ENCODE measurements at places on chromosomes 11 and 22. TPM values are rescaled to one million over a fixed set of nuclear protein-coding genes. Genes with fewer than 3 reads are reported as not detected.
A peak's percentile ranks its signal among the peaks of the same experiment; 100 is the strongest.

HYOU1 gene
- total RNA-seq: 199 TPM

DNA sequence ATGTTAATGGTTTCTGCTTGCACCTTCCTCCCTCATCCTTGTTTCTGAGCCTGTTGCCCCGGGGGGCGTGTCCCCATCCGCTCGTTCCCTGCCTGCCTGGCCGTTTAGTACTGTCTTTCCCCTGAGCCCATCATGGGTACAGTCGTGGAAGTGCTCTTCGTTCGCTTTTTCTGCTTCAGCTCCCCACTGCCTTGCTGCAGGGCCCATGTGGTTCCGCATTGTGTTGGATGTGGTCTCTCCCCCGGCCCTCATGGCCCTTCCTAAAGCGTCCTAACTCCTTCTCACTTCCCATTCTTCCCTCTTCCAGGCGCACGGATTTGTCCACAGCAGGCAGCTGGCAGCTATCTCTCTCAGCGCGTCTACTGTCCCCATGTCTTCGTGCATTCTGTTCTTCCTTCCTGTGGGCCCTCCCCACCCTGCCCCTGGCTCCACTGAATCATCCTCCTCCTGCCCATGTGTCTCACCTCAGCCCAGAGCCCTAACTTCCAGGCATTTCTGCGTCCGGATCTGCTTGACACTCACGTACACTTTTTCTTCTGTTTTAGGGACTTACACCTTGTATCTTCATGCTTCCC is 98.1 kb downstream of the ZBTB16 start:
- H3K4me3 ChIP-seq: no peak overlapping the region
- DNase-seq: no peak
- no peaks in the 10 kb centered on the region for H3K27me3 ChIP-seq
- no peak overlapping the region for H3K27ac ChIP-seq
- peaks cover 4% of the 10 kb centered on the region for H3K36me3 ChIP-seq

DNA sequence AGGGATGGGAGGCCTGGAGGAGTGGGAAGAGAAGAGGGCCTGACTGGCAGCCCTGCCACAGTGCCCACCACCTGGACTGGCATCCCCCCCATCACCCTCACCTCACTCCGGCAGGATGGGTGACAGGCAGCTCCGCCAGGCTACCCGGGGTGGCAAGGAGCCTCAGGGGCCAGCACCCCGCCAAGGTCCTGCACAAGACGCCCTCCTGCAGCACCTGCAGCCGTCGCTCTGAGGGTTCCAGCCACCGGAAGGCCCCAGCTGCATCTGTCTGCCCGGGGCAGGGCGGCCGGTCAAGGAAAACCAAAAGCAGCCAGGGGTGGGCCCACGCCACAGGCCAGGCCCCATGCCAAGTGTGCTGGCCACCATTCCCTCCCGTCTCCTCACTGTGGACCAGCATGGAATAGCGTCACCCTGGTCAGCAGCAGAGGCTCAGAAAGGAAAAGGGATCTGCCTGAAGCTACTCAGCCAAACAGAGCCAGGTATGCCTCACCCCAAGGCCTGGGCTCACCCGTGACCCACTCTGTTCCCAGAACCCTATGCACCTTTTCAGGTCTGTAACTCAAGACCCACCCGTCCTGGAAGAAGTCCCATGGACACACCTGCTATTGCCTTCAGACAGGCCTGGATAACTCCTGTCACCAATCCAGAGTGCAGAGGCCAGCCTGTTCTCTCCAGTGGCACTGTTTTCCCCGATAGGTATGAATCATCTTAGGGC is 7.0 kb downstream of the RHBDD3 start:
- no peaks in the 10 kb centered on the region for H3K27me3 ChIP-seq
- H3K36me3 ChIP-seq: no peaks in the 10 kb centered on the region
- H3K27ac ChIP-seq: no peak overlapping the region
- DNase-seq: no peak
- H3K4me3 ChIP-seq: no peak overlapping the region

GRCh38 chr11:74989260-74989638 is 516 bp downstream of the NEU3 start:
- peaks cover 3% of the 10 kb centered on the region for H3K36me3 ChIP-seq
- H3K27me3 ChIP-seq: no peaks in the 10 kb centered on the region
- peaks cover 34% of the 10 kb centered on the region for H3K4me1 ChIP-seq
- peak overlapping the region; percentile 93 for H3K27ac ChIP-seq
- peak overlapping the region; percentile 90 for H3K4me3 ChIP-seq
- DNase-seq: peak; percentile 6

- no peak for DNase-seq
- no peaks in the 10 kb centered on the region for H3K36me3 ChIP-seq
- no peak overlapping the region for H3K4me3 ChIP-seq
- H3K27ac ChIP-seq: no peak overlapping the region
- H3K27me3 ChIP-seq: no peaks in the 10 kb centered on the region
These were observed 22.3 kb downstream of the EIF4G2 start for GRCh38 chr11:10786451-10786850.

Measured in activated T-cell treated with anti-CD3 and anti-CD28 coated beads, Interleukin-2, amount 50 U/mL, for 72 hours (primary cell).